ENCODE measurements at places on chromosomes 3 and 15.

DNA sequence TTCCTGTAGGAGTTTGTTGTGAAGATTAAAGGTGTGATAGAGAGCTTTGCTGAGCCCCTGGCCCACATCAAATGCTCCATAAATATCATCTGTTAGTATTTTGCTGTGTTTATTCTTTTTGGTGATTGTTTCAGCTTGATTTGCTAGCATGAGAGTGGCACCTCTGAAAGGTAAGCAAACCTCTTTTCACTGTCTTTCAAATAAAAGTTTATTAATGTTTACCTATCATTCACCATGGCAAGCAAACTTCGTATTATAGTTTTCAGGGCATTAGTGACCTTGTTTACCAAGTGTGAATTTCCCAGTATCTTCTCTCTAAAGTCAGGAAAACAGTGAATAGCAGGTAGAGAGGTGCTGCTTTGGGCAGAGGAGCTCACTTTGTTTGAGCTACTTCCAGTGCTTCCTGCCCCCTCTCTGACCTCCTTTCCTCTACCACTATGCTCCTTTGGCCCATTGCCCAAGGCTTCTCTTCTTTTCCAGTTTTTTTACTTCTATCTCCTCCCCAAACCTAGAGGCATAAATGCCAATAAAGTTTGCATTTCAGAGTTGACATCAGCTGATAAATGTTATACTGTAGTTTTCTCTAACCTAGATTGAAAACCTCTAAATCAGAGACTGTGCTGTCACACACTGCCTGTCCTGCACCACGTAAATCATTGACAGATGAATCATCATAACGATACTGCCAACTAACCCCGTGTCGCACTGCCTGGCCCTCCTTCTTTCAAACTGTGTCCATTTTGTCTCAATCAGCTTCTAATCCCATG lies 569.0 kb downstream of the TUSC7 start:
- DNase-seq, result no peak

DNA sequence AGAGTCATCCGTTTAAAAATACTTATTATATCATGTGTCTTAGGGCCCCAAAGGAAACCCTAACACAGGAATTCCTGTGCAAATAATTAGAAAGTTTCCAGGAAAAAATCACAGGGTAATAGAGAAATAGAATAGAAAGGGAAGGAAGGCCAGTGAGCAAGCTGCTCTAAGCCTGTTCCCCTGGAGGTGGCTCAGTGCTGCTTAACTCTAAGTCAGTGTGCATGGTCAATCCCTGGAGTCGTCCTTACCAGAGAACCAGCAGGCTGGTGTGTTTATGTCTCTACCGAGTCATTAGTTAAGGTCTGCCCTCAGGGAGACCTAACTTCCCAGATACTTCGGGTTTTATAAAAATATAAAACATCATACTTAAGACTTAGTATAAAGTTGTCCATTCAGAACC lies 21.0 kb upstream of the MCF2L2 start:
- no peak for DNase-seq

DNA sequence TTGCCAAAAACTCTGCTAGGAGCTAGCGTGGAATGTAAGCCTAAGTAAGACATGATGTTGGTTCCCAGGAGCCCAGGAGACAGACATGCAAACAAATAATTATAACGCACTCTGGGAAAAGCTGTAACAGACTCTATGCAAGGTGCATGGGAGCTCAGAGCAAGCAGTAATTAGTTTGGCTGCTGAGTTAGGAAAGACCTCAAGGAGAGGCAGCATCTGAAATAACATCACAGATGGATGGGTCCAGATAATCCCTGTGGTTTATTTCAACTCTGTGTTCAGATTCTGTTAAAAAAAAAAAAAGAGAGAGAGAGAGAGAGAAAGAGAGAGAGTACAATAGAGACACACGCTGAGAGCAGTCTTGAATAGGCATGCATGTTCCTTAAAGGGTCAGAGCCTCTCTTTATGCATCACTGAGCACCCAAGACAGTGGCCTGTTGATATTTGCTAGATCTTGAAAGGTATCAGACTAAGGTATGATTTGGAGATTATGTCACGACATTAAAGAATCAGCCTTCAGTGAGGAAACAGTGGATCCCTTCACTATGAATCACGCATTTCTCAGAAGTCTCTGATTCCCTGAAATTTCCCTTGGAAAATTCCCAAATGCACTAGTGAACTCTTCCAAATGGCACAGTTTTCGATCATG lies 124.4 kb upstream of the LIPC start:
- no peak for DNase-seq

DNA sequence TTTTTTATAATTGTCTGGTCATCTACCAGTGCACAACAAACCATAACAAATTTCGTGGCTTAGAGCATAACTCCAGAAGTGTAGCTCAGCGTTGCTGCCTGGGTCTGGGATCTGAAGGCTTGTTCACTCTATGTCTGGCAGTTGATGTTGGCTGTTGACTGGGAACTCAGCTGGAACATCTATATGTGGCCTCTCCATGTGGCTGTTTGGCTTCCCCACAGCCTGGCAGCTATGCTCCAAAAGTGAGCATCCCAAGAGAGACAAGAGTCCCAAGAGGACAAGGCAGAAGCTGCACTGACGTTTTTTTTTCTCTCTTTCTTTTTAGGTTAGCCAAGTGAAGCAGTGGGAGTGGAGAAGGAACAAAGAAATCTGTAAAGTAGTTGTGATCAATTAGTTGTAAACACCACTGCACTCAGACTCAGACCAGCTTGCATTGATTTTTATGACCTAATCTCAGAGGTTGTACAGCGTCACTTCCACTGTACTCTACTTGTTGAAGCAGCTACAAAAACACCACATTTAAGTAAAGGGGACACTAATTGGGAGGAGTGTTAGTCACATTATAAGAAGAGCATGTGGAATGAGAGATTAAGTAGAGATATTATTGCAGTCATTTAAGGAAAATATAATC lies 2.5 kb upstream of the GPR176 start:
- DNase-seq, result no peak

- DNase-seq, result no peak
Observed at GRCh38 chr3:45565342-45565741, 29.2 kb upstream of the LIMD1 start.

Data from stimulated activated CD4-positive, alpha-beta T cell treated with anti-CD3 and anti-CD28 coated beads, Interleukin-1b, Interleukin-23, amount 100 ng/mL, for 48 hours (primary cell).